ENCODE measurements at places on chromosomes 1 and 21.

GRCh38 chr1:166057650-166058049, 109.2 kb downstream of the FAM78B start:
- no peak for DNase-seq

- DNase-seq, result no peak
These were observed 72.2 kb downstream of the OSBPL9 start for GRCh38 chr1:51689075-51689440.

DNA sequence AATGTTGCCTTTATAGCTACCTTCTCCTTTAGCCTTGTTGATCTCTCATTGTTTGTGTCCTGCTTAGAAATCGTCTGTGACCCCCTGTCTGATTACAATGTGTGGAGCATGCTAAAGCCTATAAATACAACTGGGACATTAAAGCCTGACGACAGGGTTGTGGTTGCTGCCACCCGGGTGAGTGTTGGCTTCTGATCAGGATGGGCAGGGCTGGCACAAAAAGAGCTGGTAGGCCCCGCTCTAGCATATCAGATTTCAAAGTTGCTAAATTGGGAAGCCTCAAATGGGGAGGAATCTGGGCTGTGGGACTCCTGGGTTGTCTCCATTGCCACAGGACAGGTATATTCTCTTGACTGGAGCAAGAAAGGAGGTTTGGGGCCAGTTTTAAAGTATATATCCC, 8.4 kb downstream of the NCSTN start:
- no peak for DNase-seq

DNA sequence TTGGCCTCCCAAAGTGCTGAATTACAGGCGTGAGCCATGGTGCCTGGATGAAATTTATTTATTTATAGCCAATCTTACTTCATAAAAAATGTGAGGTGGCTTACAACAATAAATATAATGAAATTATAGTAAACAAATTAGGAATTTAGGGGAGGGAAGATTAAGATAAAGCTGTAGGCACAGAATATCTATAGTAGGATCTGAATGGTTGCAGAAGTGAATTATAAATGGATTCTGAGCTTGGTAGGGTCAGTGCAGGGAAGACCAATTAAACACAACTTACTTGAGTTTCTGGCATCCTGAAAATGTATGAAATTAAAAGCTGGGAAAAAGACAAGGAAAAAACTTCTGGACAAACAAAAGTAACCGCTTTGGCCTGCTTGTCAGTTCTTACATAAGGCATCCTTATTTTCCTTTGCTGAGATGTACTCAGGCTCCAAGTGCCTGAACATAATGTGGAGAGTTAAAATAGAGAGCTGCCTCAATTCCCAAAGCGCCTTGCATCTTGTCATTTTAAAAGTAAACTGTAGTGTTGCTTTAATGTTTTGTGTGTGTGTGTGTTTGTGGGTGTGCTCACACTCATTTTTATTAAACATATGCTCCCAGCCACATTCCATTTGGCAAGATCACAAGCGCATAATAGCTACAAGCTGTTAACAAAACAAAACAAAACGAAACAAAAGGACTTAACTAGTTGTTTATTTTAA, 247.3 kb downstream of the S1PR1 start:
- no peak for DNase-seq

DNA sequence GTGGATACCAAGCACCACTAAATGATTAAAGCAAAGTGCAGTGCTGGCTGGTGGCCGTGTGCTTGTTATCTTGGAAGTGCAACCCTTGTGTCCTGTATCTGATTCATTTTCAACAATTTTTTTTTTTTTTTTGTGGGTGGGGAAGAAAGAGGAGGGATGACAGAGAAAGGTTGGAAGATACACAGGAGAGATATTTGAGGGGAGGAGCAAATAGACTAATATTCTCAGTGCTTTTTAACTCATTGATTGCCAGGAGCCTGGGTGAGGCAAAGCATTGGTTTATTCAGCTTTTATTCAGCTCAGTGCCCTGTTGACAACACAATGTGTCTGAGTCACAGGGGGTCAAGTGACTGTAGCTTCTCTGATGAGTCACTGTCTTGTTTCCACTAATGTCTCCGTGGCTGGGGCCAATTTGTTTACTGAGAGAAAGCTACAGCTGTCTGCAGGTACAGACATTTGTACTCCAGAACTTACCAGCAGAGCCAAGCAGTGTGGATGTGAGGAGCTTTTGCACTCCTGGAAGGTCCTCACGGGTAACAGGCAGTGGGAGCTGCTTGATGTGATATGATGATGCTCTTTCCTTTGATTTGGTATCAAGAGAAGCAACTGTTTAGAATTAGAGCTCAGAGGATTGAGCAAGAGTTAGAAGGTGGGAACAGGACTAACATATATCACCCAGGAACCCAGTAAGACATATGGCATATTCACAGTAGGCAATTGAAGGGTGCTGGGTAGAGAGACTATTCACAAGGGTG, 23.6 kb upstream of the DNM3 start:
- DNase-seq, result no peak

GRCh38 chr1:50208315-50208714, 99.6 kb downstream of the ELAVL4 start:
- DNase-seq, result no peak
